ENCODE measurements at places on chromosomes 2 and 18. TPM values are rescaled to one million over a fixed set of nuclear protein-coding genes. Genes with fewer than 3 reads are reported as not detected.

DNA sequence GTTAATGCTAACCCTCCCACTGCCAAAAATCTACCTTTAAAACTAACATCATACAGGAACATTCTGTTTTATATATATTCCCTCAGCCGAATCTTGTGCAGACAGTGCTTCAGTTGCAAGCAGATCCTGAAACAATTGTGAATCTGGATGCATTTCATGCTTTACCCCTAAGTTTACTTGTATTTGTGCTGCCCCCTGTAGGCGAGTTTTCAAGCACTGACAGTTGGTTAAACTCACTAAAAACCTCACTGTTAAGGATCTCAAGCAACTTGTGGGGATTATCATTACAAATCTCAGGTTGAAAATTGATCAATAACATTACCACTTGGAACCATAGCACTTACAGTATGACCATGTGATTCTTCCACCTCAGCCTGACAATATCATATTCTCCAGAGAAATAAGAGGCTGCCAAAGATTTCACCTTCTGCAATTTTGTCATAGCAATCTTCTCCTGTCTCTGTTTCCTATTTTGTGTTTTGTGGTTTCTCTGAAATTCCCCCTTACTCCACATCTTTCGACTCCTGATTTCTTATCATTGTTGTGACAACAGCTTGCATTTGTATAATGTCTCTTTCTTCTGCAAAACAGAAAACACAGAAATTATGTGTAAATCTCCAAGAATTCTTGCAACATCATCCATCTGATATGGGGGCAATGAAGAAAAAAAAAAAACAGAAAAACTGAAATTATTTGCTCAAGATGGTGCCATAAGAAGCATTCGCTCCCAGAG lies 354.6 kb upstream of the SETBP1 start:
- no peak for DNase-seq

DNA sequence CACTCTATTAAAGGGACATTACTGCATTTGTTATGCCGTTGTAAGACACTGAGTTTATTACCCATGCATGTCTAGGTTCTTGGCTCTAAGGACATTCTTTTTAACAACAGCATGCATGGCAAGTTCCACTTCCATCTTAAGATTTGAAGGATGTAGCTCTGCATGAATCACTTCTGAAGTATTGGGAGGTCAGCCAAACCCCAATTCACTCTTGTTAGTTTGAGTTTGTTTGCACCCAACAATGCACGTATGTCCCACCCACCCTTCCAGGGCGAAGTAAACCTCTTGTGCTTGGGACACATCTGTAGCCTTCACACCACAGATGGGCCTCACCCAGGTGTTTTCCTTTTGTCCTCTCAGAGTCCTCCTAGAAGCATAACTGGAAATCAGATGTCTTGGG lies 5.6 kb upstream of the LAMA3 start:
- DNase-seq = no peak

GRCh38 chr2:240898731-240899467 lies 2.9 kb upstream of the MAB21L4 start:
- no peak for DNase-seq

The TRABD2A gene
- total RNA-seq = 1.4 TPM

- DNase-seq = no peak
Measured at GRCh38 chr18:59448546-59448945, 89.5 kb upstream of the LMAN1 start.

DNA sequence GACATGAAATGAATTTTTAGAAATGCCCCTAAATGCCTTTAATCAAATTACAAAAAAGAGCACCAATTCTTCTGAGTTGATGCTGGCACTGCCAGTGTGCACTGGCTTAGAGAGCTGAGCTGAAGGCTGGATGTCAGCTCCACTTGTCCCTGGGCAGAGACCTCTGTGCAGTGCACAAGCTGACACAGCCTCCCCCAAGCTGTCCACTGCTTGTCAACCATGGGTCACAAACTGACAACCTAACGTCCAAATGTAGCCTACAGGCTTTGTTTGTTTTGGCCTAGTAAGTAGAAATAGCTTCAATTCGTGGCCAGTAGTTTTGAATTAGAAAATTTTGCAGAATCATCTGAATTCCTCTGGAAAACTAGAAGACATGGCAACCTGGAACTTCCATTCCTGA lies 605.6 kb downstream of the DCC start:
- DNase-seq = no peak

- DNase-seq = no peak
Measured at GRCh38 chr18:2049986-2050385, 521.3 kb downstream of the METTL4 start.

DNA sequence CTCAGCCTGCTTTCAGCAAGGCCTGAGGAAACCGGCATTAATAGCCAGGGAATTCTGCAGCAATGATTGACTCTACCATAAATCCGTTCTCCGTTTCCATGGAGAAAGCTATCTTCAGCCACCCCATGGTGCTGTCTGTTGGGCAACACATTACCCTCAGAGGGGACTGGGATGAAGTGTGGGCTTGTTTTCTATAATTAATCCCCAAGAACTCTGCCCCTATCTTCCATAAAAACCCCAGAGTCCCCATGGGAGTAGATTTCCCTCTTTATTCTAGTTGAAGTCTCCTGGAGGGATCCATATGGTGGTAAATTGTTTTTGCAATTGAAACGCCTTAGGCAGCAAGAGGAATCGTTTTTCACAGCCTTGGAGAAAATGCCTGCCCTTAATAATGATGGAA lies 9.2 kb downstream of the G6PC2 start:
- DNase-seq = no peak

GRCh38 chr18:13051950-13052349 lies 60.8 kb downstream of the CEP192 start:
- no peak for DNase-seq

- peak; percentile 34 for DNase-seq
Measured at GRCh38 chr2:134201533-134201932, 52.3 kb upstream of the MGAT5 start.

DNA sequence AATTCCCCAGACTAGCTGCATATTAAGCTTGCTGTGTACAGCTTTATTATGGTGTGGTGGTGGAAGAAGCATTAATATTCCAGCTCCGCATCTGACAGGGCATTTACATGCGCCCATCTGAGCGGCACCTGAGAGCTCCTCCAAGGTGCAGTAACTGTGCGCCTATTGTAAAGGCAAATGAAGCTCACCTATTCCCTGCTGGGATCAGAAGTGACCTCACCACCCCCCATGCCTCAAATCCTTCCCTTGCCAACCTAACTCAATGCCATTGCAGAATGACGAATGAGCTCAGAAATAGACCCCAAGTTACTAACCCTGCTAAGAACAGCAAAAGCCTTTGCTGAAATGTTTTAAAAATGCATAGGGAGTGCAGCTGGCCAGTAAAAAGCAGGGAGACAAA lies 14.3 kb downstream of the BCL11A start:
- DNase-seq = no peak

DNA sequence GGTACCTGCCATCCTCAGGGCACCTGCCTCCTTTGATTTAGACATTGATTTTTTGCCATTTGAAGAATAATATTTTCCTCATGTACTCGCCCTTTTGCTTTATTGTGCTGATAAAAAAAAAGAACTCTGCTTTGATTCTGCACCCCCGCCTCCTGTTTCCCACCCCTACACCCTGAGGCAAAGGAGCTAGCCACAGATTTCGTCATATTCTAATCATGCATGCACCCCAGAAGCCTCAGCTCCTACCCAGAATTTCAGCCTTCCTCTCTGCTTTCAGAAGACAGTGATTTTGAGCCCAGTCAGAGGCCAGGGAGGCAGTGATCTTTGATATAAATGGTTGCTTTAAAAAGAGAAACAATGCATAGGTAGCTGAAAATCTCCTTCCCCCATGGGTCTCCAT lies 329.0 kb downstream of the PTPRM start:
- DNase-seq = no peak

The FKBP7 gene
- 12.6 TPM for total RNA-seq

DNA sequence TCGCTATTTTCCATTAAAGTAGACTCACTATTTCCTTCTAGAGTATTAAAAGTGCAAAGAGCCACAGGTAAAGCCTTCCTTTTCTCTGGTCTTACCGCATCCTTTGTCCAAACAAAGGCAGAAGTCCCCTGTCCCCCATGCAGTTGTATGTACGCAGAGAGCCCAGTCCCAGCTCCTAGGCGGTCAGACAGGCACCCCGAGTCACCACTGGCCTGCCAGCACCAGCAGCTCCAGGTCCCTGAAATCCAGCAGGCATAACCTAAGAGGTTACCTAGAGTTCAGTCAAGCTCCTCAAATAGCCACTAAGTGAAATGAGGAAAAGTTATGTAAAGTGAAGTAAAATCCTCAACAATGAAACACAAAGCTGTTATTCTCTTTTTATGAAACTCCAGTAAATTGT lies 60.4 kb upstream of the TWIST2 start:
- no peak for DNase-seq

The ST8SIA5 gene
- total RNA-seq = 9.4 TPM

GRCh38 chr2:172287605-172288315 lies 139.6 kb upstream of the ITGA6 start:
- DNase-seq = no peak

DNA sequence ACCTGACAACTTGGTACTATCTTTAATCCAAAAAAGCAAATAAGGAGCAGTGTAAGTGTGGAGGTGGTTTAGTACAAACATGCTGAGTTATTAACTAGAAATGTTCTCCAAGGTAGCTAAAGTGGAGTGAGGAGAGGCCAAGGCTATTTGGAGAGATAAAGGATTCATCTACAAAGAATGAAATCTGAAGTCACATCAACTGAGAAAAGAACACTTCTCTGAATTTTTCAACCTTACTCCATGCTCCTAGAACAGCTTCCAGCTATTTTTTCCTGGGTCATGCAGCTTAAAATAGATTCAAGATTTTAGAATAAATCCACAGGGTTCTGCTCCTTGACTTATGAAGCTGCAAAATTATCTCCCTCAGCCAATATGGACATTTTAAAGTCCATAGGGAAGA lies 18.7 kb downstream of the IMMT start:
- no peak for DNase-seq

- no peak for DNase-seq
Measured at GRCh38 chr2:105959357-105959756, 214.6 kb downstream of the NCK2 start.

DNA sequence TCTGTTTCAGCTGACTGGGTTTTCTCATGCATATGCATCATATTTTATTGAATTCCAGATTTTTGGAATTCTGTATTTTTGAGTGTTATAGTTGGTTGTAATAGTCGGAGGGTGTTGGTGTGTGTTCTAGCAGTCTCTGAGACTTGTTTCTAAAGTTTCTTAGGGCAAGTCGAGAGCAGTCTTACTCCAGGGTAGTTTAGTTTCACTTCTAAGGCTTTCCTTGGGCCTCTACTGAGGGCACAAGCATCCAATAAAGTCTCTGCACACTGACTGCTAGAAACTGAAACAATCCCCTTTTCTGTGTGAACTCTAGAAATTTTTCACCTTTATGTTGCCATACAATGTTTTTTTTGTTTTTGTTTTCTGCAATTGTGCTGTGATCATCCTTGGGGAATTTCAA lies 663.7 kb upstream of the LRATD1 start:
- DNase-seq = no peak

GRCh38 chr2:70718241-70718640 lies 49.8 kb downstream of the ADD2 start:
- DNase-seq = no peak

DNA sequence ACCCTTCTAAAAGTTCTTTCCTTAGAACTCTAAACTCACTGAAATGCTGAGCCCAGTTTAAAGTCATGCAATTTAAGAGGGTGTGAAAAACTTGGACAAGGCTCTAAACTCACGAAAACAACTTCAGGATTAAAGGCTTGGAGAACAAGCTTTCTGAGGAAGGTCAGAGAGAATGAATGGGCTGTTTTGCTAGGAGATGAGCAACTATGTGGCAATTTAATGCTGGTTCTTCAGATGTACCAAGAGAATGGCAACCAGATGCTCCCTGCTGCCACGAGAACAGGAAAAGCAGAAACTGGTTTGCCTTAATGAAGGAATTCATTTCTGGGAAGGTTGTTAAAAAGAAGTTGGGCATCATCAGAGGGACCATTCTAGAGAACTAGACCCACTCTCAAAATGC lies 77.8 kb upstream of the PMAIP1 start:
- DNase-seq = no peak

DNA sequence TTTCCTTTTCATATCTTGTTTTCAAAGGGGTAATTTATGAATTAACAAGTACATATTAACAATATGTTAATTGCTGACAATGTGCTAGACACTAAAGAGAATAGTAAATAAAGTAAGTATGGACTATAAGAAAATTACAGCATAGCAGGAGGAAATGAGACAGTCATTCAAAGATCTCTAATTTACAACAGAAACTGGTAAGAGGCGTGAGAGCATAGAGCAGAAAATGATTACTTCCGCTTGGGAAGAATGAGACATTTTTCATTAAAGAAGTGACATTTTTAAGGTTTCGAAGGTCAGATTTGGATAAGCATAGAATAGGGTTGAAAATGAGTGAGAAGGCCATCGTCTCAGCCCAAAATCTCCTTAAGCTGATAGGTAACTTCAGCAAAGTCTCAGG lies 184.4 kb upstream of the SESTD1 start:
- DNase-seq = no peak

DNA sequence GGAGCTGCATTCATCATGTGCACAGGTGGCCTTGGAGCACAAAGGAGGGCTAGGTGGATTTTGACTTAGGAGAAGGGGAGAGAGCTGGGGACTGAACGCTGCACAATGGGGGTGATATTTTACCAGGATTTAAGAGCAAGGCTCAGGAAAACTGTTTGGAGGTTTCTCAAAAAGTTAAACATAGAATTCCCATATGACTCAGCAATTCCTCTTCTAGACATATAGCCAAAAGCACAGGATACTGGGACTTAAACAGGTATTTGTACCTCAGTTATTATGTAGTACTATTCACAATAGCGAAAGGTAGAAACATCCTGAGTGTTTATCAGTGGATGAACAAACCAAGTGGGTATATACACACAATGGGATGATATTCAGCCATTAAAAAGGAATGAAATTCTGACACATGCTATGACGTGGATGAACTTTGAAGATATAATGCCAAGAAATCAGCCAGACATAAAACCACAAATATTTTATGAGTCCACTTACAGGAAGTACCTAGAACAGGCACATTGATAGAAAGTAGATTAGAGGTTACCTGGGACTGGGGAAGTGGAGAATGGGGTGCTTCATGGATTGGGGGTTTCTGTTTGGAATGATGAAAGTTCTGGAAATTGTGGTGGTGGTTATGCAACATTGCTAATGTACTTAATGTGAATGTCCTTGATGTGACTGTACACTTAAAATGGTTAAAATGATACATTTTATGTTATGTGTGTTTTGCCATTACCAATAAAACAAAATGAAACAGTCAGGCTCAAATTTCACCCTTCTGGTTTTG lies 216.9 kb downstream of the HAUS1 start:
- DNase-seq = no peak
